Fibroblast of lung (primary cell): ENCODE measurements at places on chromosomes 3 and 15. TPM values are rescaled to one million over a fixed set of nuclear protein-coding genes. Genes with fewer than 3 reads are reported as not detected.

The EPHB1 gene
- 0.50 TPM in 1 of 2 replicates, not detected in the other for total RNA-seq

The PLA1A gene
- total RNA-seq, result under 0.01 and 0.26 TPM in 2 replicates

The RLBP1 gene
- not detected in 2 replicates for total RNA-seq

The ADAMTS9 gene
- total RNA-seq, result 1.8 and 2.1 TPM in 2 replicates

The SCAANT1 gene
- 1.7 TPM in 1 of 2 replicates, not detected in the other for total RNA-seq

The VILL gene
- 6.7 and 9.4 TPM in 2 replicates for total RNA-seq

The UACA gene
- total RNA-seq, result 107 and 187 TPM in 2 replicates

The GP9 gene
- not detected in 2 replicates for total RNA-seq

The EPHA3 gene
- total RNA-seq, result 0.26 and 0.99 TPM in 2 replicates

The GPR171 gene
- not detected in 2 replicates for total RNA-seq
